ENCODE measurements at places on chromosomes 1 and 21.

GRCh38 chr1:229759037-229759435 lies 133.0 kb downstream of the URB2 start:
- no peak for DNase-seq

GRCh38 chr1:117697220-117697781 lies 91.5 kb downstream of the TENT5C start:
- no peak for DNase-seq

GRCh38 chr1:145846201-145846612 lies 777 bp downstream of the NUDT17 start:
- peak; percentile 33 for DNase-seq

- no peak for DNase-seq
Measured at GRCh38 chr1:32998997-32999396, 34.4 kb upstream of the RNF19B start.

GRCh38 chr1:16178596-16179497 lies 23.0 kb upstream of the EPHA2 start:
- no peak for DNase-seq

- DNase-seq: no peak
Measured at GRCh38 chr21:28953247-28953646, 39.4 kb downstream of the LTN1 start.

DNA sequence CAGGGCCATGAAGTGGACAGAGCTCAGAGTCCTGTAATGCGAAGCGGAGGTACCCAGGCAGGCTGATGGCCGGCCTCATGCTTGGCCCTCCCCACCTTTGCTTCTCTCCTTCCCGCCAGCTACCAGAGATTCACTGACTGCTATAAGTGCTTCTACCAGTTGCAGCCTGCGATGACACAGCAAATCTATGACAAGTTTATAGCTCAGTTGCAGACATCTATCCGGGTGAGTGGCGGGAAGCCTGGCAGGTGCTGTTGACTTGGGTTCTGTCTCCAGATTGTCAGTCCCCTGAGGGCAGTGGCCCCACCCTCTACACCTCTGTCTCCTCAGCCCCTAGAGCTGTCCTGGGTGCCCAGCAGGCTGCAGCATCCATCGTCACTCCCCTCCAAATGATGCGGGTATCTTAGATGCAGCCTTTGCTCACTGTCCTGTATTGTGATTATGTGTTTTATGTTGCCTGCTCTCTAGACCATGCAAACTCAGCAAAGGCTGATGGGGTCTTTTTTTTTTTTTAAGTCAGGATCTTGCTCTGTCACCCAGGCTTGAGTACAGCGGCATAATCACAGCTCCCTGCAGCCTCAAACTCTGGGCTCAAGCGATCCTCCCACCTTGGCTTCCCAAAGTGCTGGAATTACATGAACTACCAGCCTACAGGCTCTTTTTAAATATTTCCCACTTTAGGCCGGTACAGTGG lies 9.6 kb upstream of the BGLAP start:
- DNase-seq: no peak

DNA sequence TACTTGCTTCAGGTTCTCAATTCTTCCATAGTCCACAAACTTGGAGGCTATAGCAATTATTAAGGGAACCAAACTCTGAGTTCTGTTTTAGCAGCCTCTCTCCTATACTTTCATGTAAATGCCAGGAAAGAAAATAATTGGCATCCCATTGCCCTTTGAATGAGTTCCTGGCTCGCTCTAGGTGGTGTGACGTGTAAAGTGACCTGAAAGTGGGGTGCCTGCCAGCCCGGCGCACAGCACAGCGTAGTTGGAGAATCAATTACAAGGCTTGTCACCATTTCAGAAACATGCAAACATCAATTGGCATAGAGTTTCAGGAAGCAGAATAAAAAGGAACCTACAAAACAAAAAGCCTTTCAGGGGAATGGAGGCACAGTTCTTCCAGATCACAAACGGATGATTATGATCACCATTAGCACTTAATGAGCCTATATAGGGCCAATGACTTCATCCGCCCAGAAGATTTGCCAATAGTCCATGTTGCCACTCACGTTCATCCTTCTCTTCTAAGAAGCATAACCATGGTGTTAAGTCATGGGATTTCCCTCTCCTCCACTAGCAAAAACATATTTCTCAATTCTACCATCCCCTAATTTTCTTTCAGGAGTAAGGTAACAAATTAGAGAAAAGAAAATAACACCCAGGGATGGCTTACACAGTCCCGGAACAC lies 354.6 kb upstream of the ADGRL2 start:
- no peak for DNase-seq

DNA sequence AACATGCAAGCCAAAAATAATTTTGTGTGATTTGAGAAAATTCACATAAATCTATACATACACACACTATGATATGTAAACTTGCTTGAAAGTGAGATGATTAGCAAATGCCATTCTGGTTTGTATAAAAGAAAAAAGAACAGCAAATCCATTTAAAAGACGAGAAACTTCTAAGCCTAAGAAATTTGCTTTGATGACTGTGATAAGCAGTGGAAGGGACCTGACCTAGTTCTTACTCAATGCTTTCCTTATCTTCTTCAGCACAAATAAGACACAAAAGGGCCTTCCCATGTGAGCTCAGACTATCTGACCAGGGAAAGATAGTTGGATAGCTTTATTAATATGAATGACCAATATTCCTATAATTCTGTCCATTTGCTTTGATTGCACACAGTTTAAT lies 25.3 kb upstream of the NMNAT2 start:
- DNase-seq: no peak

DNA sequence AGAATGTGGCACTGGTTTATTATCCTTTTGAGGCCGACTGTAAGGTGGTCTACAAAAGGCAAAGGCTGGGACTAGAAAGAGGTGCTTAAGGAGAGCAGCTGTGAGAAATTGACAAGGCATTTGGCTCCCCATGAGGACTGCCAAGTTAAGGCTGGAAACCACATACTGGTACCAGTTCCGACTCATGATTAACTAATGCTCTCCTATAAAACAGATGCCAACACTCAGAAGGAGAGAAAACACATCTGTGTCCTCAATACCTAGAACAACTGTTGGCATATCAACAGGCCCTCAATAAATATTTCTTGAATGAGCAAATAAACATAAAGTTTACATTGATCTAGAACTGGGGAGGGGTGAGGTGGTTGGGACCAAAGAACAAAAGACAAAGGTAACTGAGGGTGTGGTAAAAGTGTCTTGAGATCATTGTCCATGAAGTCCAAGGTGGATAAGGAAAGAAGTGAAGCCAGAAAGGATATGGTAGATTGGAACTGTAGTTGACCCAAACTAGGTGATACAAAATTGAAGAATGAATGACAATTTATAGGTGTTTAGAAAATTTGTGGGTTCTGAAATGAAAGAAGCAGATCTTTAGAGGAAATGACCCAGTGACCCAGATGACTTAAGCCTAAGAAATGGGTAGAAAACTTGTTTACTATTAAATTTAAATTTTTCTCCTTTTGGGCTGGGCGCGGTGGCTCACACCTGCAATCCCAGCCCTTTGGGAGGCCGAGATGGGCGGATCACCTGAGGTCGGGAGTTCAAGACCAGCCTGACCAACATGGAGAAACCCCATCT lies 16.9 kb upstream of the MCL1 start:
- no peak for DNase-seq

DNA sequence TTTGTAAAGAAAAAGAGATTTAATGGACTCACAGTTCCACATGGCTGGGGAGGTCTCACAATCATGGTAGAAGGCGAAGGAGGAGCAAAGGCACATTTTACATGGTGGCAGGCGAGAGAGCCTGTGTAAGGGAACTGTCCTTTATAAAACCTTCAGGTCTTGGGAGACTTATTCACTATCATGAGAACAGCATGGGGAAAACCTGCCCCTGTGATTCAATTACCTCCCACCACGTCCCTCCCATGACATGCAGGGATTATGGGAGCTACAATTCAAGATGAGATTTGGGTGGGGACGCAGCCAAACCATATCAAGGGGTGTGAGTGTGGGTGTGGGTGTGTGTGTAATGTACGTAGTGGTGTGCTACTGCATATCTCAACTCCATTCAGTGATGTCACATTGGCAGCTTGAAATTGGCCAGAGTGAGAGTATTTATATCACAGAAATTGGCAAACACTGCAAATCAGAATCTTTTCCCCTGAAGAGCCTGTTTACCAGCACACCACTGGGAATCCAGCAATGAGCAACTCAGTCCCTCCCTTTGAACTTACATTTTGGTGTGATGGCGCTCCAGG lies 5.4 kb downstream of the ARHGEF10L start:
- no peak for DNase-seq

DNA sequence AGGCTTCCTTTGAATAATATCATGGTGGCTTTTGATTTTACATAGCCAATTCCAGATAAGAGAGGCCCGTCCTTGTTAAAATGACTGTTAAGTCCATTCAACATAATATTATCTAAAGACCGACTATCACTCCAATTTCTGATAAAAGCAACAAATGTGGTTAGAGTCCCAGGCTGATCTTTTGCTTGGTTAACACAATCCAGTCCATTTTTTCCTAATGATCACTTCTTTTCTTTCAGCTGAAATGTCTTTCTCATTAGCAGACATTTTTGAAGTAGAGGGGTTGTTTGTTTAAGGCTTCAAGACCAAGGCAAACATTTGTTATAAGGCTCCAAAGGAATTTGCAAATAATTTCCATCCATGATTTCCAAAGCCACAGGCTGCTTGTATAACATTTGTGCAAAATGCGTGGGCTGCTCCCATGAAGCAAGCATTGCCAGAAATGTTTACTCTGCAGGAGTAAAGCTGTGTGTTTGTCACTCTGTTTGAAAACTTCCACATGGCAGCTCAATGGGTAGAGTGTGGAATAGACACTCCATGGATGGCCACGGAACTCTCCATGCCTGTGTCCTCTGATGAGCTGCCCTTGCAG lies 111.5 kb downstream of the PSMG1 start:
- no peak for DNase-seq

DNA sequence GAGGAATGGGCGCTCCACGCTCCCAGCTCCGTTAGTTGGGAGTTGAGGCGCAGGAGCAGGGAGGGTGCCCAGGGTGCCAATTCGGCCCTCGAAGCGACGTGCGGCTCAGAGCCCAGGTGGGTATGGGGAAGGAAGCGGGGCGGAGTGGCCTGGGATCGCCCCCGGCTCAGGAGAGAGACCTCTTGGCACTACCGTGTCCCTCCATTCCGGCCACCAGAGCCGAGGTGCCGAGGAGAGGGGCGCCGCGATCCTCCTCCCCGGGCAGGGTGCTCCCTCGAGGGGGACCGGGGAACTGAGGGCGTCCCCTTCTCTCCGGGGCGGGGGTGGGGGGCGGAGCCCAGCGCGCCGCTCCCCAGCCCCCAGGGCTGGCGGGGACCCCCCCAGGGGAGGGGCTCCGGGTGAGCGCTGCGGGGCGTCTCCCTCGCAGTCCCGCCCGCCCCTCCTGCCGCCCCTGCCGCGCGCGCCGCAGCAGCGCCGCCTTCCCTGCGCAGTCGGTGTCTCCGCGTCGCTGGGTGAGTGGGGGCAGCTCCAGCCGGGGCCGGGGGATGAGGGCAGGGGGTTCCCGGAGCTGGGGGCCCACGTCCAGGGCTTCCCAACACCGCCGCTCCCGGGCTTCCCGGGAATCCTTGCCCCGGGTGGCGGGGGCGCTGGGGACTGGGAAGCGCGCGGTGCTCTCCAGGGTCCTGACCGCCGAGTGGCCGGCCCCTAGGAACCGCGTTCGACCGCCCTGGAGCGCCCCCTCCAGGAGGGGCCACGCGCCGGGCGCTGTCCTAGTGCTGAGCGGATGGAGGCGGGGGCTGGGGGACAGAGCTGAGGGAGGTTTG lies at the start of gene HPCA:
TSS of gene HPCA (plus strand) at position 488 of the 824 bp plus-strand sequence. CDS start 2,408 bp downstream, outside the sequence.
- DNase-seq: peak; percentile 64

GRCh38 chr21:46066591-46067331 lies 31.2 kb upstream of the COL6A2 start:
- no peak for DNase-seq

- DNase-seq: no peak
Measured at GRCh38 chr21:39788383-39788782, 43.4 kb downstream of the IGSF5 start.

DNA sequence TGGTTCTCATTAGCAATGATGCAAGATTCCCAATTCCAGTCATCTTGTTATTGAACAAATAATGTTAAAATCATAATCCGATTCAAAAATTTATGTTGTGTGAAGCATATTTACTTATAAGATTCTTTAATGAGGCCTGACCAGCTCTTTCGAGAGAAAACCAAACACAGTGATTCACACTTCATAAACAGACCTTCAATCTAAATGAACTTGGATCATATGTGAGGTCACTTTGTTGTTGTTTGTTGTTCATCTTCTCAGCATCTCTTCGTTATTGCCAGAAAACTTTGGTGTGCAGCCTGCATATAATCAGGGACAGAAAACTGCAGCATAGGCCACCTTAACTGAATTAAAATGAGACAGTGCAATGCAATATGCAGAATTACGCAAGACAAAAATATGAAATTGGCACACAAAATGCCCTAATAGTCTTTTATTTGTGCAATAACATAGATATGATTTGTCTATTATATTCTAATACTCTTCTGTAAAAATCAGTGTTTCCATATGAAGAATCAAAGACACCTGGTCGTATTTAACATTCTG lies 30.1 kb downstream of the NCAM2 start:
- DNase-seq: no peak
